Stimulated activated CD4-positive, alpha-beta T cell treated with anti-CD3 and anti-CD28 coated beads, TNF-alpha, amount 100 ng/mL, for 4 hours (primary cell): ENCODE measurements at places on chromosomes 2 and 18.
A peak's percentile ranks its signal among the peaks of the same experiment; 100 is the strongest.

GRCh38 chr2:107107351-107107750, 221.4 kb upstream of the ST6GAL2 start:
- DNase-seq = no peak

DNA sequence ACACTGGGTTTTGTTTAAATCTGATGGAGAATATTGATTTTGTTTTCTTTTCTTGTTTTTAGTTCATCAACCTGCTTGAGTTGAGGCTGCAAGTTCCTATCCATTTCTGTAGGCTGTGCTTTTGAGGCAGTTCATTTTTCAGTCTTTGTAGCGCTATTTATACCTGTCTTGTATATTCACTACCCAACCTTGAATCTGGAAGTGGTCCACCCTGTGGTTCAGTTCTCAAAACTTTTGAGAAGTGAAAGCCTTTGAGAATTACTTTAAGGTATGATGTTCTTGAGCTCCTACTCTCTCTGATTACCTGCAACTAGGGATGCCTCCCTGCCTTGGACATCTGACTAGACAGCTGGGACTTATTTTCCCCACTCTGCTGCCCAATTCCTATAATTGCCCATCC, 53.5 kb upstream of the KCNE4 start:
- DNase-seq = no peak

DNA sequence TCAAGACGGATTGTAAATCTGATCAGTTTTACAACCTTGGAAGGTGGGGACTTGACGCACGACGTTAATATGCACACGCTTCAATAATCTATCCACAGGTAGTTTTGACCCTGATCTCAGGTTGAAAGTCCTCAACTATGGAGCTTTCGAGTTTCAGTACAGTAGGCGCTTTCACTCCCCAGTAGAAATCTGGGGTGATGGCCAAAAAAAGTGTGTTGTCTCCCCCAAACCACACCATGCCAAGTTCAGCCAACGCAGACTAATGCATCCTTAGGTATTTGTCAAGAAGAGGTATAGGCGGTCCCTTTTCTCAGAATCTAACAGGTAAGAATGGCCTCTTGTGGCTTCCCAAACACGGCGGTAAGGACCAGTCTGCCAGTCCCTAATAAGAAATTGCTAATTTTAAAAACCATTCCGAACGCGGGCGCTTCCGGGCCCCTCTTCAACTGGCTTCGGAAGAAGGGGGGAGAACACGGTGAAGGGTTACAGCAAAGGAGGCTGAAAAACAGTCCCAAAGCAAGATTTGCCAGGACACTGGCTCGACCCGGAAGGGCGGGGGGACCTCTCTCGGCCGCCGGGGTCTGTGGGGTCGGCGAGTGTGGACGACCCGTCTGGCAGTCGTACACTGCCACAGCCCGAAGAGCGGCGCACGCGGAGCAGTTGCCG, 659 bp downstream of the FAM210A start:
- DNase-seq = peak; percentile 0

GRCh38 chr18:58896734-58897508, 32.2 kb downstream of the ZNF532 start:
- no peak for DNase-seq

DNA sequence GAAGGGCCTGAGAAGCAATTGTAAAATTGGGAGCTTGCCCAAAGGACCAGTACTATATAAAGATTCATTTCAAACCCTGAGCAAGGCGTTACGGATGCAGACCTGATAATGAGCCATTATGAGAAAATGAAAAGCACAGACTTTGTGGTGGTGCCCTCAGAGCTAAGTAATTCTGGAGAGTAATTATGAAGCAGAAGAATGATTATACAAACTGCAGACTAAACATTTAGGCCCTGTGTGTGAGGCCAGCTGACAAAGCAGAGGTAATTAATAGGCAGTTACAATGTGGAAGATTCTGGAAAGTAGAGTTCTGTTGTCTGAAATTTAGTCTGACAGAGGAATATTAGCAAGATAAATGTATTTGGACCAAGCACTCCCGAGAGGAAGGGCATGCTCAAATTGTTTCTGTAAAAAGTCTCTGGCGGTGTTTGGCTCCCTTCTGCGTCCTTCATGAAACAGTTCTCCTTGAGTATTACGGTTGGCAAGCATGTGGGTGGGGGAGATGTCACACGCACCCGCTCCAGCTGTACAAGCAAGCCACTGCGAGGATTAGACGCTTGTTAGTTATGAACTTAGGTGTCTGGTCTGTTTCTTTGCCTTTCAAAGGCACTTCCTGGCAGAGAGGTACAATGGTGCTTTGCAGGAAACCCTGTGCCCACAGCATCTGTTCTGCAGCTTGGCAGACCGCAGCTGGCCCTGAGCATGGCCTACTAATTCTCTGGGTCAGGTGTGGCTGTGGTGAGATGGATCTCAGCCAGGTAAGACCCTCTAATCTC, 45.5 kb downstream of the CDC42EP3 start:
- DNase-seq = peak; percentile 21

DNA sequence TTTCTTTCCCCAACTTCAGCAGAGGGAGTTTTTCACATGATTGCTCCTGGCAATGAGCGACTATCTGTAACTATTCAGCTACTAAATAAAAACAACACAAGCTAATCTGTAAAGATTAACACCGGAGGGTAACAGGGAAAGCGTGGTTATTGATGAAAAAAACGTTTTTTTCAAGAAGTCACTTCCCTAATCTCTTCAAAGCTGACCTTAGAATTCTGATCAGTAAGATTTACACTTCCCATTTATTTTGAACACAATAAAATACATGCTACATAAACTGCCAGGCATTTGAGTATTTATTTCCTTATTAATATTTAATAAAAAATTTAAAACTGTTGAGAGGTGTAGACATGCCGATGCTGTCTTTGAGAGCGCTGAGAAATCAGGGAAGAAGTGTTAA, 207.4 kb upstream of the HDAC4 start:
- no peak for DNase-seq

DNA sequence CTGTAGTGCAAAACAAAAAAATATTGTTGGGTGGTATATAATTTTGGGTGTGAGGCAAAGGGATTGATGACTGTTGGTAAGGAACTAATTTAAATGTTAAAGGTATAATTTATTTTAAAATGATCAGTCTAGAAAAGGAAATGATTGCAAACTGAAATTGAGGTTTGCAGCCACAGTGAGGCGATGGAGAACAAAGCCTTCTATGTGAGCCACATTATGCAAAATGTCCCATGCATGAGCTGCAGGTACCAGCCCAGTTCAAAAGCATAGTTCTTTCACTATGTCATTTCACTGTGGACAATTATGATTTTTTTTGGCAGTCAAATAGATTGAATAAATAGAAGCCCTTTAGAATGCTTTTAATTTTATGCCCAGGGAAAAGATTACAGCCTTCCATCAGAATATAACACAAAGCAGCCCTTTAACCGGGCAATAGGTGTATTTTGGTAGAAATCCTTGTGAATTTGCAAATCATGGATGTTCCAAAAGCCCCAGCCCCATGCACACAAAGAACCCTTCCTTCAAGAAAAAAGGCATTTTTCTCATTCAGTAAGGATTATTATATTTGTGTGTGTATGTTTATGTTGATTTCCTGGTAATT, 1.7 kb downstream of the MAP2 start:
- DNase-seq = no peak

GRCh38 chr2:218853766-218854165, 5.8 kb upstream of the WNT6 start:
- DNase-seq = no peak

GRCh38 chr2:221948076-221948475, 350.7 kb downstream of the PAX3 start:
- no peak for DNase-seq

GRCh38 chr2:218145124-218145523, 19.3 kb downstream of the CXCR2 start:
- DNase-seq = no peak

- no peak for DNase-seq
Measured at GRCh38 chr18:58387716-58388115, 241.2 kb downstream of the ALPK2 start.

DNA sequence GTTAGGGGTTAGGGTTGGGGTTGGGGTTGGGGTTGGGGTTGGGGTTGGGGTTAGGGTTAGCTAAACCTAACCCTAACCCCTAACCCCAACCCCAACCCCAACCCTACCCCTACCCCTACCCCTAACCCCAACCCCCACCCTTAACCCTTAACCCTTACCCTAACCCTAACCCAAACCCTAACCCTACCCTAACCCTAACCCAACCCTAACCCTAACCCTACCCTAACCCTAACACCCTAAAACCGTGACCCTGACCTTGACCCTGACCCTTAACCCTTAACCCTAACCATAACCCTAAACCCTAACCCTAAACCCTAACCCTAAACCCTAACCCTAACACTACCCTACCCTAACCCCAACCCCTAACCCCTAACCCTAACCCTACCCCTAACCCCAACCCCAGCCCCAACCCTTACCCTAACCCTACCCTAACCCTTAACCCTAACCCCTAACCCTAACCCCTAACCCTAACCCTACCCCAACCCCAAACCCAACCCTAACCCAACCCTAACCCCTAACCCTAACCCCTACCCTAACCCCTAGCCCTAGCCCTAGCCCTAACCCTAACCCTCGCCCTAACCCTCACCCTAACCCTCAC, 24.1 kb upstream of the RABL2A start:
- no peak for DNase-seq

- peak; percentile 48 for DNase-seq
Measured at GRCh38 chr2:219001577-219002394, 8.6 kb upstream of the CRYBA2 start.

- no peak for DNase-seq
Measured at GRCh38 chr2:23146011-23146410, 239.0 kb upstream of the KLHL29 start.

DNA sequence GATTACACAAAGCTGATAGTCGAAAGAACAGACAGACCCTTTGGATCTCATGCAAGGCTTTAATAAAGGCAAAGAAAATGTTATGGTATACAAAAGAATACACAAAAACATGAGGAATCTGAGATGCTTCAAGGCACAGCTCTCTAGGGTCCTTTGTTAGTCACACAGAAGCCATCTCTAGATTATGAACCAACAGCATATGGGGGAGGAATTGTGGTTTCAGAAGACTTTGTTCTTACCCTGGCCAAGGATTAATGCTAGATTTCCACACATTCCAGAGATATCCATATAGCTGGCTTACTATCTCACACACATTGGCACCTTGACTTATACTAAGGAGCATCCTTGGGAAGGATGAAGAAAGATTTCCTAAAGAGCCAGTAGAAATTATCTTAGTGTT, 206.1 kb downstream of the GULP1 start:
- no peak for DNase-seq

DNA sequence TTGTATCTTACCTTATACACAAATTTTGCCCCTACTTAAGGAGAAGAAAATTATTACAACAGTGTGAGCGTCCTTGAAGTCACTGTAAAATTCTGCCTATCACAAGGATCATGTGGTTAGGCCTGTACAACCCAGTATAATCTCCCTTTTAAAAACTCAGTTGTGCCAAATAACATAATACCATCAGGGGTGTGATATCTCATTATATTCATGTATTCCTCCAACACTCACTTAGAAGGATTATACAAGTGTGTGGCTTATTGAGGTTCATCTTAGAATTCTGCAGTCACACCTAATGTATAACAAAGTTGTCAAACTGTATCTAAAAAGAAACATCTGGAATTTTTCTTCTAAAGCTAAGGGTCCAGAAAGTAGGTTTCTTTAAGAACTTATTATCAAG, 998.8 kb upstream of the LRRTM1 start:
- DNase-seq = no peak

DNA sequence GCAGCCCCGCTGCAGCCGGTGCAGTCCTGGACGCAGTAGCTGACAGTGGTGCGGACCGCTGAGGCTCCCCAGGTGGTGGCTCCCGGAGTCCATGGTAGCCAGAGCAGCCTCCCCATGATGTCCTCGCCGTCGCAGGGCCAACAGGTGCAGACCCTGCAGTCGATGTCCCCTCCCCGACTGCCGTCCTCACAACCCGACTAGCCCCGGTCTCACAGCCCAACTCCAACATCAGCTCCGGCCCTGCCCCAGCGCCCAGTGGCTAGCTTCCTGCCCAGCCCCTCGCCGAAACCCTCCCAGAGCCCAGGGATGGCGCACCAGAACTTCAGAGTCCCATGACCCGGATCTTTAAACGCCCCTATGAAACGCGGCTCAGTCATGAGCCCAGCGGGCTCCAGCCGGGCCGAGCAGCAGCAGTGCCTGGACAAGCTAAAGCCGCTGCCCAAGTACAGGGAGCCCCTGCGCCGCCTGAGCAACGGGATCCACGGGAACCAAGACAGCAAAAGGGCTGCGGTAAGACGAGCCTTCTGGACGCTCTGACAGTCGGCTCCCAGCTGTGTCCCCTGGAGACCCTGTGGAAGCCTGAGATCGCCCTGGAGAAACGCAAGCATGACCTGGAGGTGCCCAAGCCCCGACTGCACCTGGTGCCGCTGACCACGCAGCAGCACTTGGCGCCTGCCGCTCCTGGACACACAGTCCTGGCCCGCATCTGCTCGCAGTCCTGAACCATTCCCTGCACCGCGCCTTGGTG, 53.8 kb upstream of the TUBA3E start:
- no peak for DNase-seq

- no peak for DNase-seq
Measured at GRCh38 chr2:53096351-53096750, 671.3 kb upstream of the CHAC2 start.

DNA sequence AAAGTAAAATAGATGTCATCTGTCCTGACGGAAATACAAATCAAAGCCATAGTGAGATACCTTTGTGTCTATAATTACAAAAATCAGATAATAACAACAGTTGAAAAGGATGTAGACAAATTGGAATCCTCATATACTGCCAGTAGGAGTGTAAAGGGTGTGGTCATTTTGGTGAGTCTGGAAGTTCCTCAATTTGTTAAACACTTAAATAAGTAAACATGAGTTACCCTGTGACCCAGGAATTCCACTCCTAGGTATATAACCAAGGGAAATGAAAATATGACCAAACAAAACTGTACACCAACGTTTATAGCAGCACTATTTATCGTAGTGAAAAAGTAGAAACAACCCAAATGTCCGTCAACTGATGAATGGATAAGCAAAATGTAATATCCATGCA, 24.0 kb downstream of the R3HDM1 start:
- no peak for DNase-seq

DNA sequence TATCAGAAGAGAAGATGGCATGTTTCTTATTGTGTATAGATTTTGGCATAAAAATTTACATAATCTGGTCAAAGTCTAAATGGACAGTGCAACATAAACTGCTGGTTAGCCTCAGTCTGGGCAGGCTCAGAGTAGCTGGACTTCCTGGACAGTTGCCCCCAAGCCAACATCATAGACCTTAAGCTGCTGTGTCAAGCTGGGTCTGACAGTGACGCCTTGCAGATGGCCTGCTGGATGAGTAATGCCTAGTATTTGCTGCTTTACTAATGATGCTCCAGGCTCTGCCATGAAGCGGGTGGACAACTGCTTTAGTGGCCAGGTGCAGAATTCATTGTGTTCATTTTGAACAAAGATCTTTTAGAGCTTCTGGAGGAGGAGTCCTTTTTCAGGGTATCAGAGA, 603.7 kb upstream of the ZEB2 start:
- DNase-seq = no peak

DNA sequence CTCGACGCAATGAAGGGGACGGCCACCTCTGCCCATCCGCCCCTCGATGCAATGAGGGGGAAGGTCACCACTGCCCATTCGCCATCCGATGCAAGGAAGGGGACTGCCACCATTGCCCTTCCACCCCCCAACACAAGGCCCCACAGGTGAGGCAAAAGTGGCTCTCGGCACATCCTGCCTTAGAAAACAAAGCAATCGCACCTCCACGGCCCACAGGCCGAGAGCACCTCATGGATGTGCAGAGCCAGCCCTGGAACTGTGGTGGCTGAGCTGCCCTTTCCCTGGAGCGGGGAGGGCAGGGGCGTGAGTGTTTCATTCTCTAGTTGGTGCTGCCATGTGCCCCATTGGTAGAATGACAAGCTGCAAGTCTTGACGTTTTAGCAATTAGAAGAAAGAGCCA, 320.6 kb upstream of the SALL3 start:
- DNase-seq = no peak

GRCh38 chr2:73944714-73945113, 18.0 kb downstream of the DGUOK start:
- no peak for DNase-seq
